ENCODE measurements at places on chromosomes 7 and 10. TPM values are rescaled to one million over a fixed set of nuclear protein-coding genes. Genes with fewer than 3 reads are reported as not detected.

Gene BCCIP
- total RNA-seq, result 113 TPM

DNA sequence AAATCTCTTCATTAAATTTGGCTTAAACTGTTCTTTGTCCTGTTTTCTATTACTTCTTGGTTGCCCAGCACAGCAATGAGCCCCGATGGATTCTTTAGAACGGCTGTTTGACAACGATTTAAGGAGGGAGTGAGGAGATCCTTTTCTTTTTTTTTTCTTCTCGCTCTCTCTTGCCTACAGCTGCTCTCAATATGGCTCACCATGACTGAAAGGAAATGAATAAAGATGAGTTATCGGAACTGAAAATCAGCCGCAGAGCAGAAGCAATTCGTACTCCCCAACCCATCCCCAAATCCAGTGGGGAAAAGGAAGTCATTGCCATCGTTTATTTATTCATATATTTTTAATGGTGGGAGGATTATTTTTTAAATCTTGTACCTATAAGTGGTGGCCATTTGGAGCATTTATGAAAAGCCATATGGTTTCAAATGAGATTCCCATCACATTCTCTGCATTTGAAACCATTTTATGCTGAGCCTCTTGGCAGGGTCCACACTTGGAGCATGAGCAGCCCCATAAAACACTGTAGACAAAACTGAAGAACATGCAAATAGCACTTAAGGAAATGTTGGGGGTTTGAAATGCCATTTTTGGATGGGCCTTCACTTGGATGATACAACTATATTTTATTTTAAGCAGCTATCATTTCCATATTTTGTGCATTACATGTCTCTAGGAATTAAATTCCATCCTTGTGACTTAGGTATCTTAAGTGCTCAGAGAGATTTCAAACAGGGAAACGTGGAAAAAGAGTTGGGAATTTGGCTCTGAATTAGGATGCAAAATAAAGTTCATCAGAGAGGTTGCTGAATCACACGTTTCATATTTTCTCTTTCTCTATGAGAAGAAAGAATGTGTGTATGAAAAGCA is 107.7 kb upstream of the FZD1 start:
- no peak for DNase-seq

GRCh38 chr10:124864421-124865193 is 63.0 kb downstream of the ABRAXAS2 start:
- no peak for DNase-seq

GRCh38 chr10:62284221-62284620 is 15.6 kb upstream of the RTKN2 start:
- DNase-seq, result no peak
